ENCODE measurements at places on chromosomes 4 and X.
A peak's percentile ranks its signal among the peaks of the same experiment; 100 is the strongest.

- no peak for DNase-seq
Measured at GRCh38 chr4:98126141-98126540, 17.1 kb downstream of the STPG2 start.

DNA sequence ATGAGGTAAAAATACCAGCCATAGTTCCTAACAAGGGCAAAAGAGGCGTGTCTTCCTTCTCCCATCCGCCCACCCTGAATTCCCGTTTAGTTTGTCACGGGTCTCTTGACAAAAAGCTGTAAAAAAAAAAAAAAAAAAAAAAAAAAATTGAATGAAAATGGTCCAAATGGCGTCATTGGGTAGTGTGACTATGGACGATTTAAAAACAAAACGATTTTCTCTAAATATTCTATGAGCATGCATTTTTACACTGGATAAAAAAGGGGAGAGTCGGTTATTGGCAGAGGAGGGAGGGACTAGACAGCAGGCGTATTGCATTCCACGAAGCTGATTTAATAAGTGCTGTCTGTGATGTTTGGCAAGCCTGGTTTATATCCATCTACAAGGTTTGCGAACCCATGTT is at the start of gene FAM133A:
Gene FAM133A, plus strand, starts transcription at position 338 of the 403 bp plus-strand sequence. CDS start 35,214 bp downstream, outside the sequence.
- DNase-seq = no peak

DNA sequence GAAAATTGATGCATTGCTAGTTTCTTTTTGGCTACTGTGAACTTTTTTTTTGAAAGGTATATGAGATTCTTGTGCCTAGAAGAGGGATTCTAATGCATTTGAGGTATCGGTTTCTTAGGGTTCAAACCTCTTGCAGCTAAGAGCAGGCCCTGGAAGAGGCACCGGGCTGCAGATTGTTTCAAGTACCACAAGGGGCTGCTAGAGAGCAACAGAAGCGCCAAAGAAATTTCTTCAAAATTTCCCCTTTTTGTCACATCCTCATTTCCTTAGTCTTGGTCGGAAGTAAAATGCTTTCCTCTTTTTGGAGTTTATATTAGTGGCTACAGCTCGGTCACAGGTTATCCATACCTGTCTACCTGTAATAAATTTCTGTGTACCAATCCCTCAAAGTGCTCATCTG is 89.8 kb downstream of the PDGFRA start:
- no peak for DNase-seq

DNA sequence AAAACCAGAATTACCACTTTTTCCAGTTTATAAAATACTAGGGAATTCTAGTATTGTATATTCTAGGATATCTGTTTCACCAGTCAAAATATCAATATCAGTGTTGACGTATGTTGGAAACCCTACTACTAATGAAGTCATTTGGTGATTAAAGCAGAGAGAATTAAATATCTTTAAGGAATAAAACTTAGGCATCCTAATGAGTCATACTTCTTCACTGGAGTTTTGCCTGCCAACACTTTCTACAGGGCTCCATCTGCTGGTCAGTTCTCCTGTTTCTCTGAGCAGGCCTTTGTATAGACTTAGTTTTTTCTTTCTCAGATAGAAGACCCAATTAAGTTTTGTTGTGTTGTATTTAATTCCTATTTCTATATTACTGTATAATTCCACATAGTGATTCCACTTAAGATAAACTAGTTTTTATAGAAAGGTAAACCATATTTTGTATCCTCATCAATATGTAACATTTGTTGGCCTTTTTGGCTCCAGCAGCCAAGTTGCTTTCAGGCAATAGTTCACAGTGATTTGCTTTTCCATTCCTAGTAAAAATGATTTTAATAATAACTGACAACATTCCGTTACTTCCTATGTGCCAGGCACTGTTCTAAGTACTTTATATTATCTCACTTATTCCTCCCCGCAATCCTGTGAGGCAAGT is 3.5 kb downstream of the AP1AR start:
- peak; percentile 44 for DNase-seq

GRCh38 chrX:24149351-24150050 is at the start of gene ZFX:
ZFX (plus strand) TSS chrX:24149729; CDS start chrX:24172743, 23,014 bp downstream.
- DNase-seq = peak; percentile 77

GRCh38 chr4:40232610-40233009 is 35.8 kb downstream of the RHOH start:
- no peak for DNase-seq
